NCI-H2081 (cell line): ENCODE measurements at places on chromosomes 3 and 15.

DNA sequence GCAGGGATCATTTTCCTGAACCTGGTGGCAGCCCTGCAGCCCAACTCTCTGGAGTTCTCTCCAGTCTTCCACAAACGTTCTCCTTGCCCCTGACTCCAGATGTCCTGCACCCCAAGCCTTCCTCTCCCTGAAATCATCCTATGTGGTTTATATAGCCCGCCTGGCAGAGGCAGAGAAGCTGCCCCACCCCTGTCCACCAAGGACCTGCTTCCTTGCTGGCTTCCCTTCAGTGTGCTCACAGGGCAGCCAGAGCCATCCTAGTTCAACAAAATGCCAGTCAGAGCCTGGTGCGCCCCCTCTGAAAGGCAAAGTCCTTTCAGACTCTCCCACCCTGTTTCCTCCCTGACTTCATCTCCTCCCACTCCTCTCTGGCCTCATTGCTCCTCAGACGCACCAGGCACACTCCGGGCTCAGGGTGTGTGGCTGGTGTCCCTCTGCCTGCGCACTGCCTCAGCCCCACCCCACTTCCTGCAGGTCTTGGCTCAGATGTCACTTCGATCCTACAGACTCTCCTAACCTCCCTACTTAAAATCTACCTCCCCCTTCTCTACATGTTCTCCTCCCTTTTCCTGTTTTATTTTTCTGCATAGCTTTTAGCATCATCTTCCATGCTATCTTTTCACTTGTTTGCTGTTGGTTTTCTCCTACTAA, 5.9 kb downstream of the KBTBD13 start:
- no peak for DNase-seq

- no peak for DNase-seq
These were observed 135.3 kb downstream of the PCCB start for GRCh38 chr3:136385457-136385856.

DNA sequence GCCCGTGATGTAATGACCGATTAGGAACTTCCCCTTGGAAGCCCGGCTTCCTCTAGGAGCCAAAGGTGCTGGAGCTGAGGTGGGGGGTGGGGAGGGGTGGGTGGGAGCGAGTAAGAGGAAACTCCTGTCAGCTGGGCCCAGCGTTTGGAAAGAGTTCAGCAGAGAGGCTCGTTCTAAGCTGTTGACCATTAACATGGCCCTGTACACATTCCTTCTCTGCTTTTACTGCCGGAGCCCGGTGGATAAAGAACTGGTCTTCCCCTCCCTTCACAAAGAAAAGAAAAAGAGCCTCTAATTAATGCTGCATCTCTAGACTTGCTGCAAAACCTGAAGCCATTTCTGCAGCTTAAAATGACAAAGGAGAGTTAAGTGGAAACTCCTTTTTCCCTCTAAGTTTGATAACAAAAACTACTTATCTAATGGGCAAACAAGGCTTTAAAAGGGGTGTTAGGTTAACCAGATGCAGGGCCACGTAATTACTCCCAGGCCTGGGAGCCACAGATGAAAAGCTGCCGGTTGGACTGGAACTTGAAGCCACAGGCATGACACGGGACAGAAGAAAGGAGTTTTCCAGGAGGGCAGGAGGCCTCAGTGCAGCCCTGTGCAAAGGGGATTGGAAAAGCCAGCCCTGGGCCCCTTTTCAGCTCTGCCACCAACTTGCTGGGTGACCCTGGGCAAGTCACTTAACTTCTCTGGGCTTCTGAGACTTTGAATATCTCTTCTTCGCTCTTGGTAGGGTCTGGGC, 71.3 kb downstream of the SMAD6 start:
- no peak for DNase-seq

GRCh38 chr3:126679318-126679751, 24.4 kb upstream of the TXNRD3 start:
- peak; percentile 92 for DNase-seq

DNA sequence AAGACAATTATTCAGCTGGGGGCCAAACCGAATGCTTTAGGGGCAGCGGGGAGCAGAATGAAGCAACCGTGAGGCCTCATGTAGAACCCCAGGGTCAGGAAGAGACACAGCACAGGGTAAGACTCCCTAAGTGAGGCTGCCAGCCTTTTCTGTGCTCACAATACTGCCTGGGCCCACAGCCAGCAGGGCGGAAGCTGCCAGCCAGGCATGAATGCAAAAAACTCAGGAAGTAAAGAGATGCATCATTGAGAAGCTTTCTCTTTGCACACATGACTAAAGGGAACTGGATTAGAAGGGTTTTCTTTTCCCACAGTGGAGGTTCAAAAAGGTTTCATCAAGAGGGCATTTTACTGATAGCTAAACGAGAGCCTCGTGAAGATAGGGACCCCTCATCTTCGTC, 33.3 kb downstream of the CA12 start:
- DNase-seq: peak; percentile 44

DNA sequence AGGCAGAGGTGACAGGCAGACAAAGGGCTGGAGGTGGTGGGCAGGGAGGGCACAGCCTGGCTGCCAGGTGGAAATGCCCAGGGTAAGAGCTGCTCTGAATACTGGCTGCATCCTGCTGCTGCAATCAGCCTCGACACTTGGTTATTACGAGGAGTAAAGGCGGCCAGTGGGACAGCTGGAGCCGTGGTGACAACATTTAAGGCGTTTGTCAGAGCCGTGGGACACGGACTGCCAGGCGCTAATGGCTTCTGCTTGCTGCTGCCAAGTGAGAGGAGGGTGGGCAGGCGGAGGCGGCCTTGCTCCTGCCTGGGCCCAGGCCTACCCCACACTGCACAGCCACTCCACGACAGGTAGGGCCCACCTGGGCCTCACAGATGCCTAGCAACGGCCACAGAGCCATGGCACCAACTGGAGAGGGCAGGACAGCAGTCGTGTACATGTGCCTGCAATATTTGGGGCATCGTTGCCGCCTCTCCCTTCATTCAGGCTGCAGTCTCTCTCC, 49.2 kb upstream of the TMEM115 start:
- peak; percentile 17 for DNase-seq

DNA sequence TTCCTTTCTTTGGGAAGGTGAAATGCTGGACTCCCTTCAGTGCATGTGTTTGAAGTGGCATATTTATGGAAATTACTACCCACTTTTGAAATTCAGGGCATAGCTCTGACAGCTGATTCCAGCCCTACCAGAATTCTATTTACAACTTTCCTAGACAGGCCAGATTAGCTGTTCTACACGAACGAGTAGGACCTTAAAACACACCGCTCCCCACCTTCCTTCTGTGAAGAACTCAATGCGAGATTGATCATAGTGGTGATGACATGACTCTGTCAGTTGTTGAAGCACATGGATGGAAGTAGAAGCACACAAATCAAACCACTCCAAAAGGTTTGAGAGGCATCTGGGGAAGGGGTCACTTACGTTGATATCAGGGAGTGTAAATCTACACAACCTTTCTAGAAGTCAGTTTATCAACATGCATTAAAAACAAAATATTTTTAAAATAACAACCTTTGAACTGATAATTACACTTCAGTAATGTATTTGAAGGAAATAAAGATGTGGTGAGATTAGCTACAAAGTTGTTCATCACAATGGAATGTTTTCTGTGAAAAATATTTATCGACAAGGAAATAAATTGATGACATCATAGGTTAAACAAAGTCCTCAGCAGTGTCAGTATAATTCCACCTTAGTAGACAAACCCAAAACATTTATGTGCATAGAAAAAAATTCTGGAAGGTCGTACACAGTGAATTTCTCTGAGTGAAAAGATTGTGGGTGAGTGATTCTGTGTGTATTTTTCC, 29.8 kb downstream of the RARB start:
- no peak for DNase-seq

DNA sequence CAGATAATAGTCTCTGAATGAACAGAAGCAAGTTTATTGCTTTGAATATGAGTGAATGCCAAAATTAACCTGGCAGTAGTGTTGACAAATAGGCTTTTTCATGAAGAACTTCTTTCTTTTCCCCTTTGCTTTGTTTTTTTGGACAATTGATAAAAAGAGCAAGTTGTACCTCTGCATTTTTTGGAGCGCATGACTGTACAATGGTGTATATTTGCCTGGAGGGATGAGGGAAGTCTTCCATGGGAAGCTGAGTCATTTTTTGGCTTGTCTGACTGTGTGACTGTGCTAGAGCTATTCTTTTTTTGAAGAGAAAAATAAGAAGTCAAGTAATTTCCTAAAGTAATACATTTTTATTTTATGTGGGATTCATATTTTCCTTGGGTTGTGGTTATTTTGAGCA, 186.9 kb downstream of the KLHL25 start:
- DNase-seq: no peak

DNA sequence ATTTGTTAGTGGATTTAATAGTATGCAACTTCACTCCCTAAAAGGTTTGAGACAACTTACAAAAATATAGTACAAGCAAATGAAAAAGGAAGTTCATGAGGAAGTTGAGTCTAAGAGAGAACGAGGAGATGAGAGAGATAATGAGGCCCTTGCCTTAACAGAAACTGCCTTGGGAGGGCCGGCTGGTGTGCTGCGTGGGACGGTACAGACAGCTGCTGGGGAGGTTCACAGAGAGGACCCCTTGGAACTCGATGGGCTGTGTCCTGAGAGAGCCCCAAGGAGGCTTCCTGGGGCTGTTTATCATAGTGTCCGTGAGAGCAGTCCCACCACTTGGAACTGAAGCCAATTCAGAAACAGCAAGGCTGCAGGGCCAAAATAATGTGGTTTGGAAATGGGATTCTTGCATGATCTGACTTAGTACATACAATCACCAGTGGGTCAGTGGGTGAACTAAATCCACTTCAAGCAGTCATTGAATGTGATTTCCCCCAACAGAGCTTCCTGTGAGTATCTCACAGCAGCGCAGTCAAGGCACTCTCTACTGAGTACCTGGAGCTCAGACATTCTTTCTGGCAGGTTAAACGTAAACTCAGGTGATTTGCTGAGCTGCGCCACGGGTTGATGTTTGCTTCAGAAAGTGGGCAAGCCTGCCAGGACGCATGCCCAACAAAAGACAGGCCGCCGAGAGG, 90.8 kb downstream of the CRTC3 start:
- no peak for DNase-seq

GRCh38 chr3:119647843-119648575, 12.4 kb downstream of the POPDC2 start:
- DNase-seq: no peak

- no peak for DNase-seq
These were observed 137.6 kb downstream of the FBLN2 start for GRCh38 chr3:13686367-13687160.

DNA sequence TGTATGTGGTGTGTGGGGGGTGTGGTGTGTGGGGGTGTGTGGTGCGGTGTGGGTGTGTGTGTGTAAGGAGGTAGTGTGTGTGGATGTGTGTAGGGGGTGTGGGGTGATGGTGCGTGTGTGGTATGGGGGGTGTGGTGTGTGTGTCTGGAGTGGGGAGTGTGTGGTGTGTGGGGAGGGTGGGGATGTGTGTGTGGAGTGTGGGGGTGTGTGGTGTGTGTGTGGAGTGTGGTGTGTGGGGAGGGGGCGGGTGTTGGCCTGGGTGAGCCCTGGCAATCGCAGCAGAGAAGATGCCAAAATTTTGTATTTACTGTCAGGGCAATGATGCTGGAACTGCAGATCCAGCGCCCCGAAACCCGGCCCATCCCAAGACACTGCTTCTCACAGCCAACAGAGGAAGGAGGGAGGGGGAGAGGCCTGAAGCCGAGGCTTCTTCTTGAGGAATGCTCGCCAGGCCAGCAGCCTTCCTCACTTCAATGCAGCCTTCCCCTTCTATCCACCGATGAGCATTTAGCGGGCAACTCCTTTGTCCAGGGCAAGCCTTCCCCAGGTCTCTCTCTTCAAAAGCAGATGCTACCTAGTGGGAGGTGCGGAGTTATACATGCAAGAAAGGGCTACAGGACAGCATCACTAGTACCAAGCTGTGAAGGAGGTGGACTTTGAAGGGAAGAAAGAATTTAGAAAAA, 11.9 kb upstream of the SRP14 start:
- no peak for DNase-seq

- DNase-seq: no peak
These were observed 60.1 kb downstream of the VGLL4 start for GRCh38 chr3:11583638-11584046.

DNA sequence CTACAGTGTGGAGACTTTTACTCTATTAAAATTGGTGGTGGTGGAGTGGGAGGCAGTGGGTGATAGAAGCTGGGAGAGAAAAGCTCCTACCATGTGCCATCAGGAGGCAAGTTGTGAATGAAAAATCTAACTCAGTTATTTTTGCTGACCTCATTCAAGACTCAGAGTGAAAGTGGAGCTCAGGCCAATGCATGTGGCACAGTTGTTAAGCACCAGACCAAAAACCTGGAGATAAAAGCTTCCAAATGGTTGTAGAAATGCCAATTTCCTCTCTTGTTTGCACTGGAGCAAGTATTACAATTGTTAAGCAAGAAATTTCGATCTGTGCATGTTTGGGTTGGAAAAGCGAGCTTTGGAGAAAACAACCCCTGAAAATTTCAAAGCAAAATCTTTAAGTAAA, 81.5 kb upstream of the PRICKLE2 start:
- DNase-seq: no peak

DNA sequence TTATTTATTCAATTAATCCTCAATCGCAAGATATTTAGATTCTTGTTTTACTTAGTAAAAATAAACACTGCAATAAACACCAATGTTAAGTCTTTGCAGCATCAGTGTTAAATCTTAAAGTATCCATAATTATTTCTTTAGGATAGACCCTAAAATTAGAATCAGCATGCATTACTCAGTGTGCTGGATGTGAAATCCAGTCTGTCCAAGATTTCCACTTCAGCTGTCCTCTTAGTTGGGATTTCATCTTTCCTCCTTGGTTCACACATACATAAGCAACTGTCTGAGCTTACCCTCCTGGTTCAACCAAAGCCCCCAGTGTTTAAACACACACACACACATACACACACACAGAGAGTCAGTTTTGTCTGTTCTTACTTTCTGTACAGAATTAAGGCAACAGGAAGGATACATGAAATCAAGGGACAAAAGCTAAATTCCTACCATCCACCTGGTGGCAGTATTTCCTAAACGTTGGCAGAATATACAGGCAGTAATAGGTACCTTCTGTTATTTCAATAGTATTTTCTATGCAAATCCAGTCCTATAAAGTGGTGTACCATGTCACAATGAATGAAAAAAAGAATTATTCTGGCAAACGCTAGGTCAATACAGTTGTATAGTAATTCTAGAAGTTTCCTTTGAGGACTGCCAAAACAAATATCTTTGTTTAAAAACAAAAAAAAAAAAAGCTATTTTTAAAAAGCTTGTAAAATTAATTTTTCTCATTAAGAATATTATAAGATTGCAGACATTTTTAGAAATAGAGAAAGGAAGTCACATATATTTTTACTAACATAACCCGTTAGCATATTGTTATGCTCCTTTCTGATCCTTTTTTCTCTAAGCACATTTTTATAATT, 27.3 kb upstream of the DMXL2 start:
- peak; percentile 83 for DNase-seq
